AML-193 (cell line): ENCODE measurements at places on chromosomes 5 and 9.

DNA sequence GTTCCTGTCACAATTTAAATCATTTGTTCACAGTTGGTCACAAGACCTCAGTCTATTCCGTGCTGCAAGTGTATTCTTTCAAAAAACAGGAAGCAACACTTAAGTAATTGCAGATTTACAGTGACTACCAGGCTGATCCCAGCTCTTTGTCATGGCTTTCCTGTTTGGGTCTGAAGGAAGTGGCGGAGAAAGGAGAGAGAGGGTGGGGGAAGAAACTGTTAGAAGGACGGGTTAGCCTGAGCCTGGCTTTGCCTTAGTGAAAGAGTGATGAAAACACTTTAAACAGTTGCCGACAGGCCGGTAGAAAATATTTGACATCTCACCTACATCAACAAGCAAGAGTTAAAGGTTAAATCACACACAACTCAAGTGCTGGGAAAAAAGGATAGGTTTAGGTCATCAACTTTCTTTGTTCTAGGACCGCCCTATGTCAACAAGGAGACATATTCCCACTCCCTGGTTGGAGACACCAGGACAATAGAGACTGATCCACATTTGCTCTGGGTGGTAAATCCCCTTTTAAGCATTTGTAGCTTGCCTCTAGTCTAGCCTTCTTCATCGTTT is 102.2 kb upstream of the DAB2 start:
- peak; percentile 70 for DNase-seq

DNA sequence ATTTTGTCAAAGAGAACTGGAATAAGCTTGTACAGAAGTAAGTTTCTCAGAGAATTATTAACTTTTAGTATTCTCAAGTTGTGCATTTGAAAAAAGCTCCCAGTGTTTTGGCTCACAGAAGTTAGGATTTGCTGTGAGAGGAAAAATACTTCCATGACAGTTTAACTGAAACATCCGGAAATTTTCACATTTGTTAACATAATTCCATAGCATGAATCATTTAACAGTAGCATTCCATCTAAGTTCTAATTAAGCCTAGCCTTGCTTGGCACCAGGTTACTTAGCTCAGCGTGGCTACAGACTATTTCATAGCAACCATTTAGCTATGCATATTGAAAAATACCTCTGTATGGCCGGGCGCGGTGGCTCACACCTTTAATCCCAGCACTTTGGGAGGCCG is 90.8 kb downstream of the LNPEP start:
- no peak for DNase-seq

- DNase-seq, result no peak
Measured at GRCh38 chr9:106324053-106324585, 538.8 kb upstream of the ZNF462 start.

DNA sequence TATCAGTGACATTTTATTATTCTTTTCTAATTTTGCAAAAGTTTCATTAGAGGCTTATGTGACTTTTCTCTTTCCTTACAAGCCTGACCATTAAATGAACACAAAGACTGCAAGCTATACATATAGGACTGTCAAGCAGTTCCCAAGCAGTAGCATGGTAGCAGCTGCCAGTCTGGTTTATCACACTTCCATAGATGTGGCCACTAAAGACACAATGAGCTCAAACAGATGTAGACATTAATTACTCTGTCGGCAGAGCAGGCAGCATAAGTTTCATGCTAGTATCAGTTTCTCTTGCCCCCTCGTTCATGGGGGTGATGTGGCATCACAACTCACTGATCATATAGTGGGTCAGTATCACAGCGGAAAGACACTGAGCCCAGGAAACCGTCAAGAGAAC is 89.5 kb downstream of the CDH10 start:
- DNase-seq, result no peak

GRCh38 chr5:148898413-148899075 is 72.1 kb downstream of the ADRB2 start:
- DNase-seq, result no peak

GRCh38 chr9:112421771-112422222 is 41.9 kb downstream of the HSDL2 start:
- no peak for DNase-seq
